Activated T-helper 1 cell treated with Interleukin-2 at 50 U/mL for 16 hours (primary cell): ENCODE measurements at places on chromosomes 4 and X.
A peak's percentile ranks its signal among the peaks of the same experiment; 100 is the strongest.

DNA sequence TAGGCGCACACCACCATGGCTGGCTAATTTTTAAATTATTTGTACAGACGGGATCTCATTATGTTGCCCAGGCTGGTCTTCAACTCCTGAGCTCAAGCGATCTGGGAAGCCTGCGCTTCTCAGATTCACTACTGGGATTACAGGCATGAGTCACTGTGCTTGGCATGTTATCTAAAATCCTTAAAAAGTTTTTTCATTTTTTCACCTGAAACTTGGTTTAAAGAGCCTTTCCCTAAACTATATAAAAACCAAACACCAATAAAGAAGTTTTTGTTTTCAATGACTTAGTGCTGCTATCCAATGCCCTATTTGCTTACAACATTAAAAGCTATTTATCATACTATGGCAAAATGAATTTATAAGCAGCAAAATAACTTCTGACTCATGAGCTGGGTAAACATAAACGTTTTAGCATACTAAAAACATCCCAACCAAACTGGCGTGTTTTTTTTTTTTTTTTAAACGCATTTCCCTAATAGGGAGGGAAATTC lies 127.8 kb downstream of the UBE2K start:
- DNase-seq, result no peak

GRCh38 chr4:93313197-93313596 lies 515.4 kb upstream of the ATOH1 start:
- DNase-seq, result no peak

- no peak for DNase-seq
These were observed 96.1 kb upstream of the MTM1 start for GRCh38 chrX:150472306-150472705.

GRCh38 chr4:51878431-51878830 lies 35.5 kb downstream of the DCUN1D4 start:
- no peak for DNase-seq

GRCh38 chr4:6290769-6291547 lies 21.3 kb downstream of the WFS1 start:
- DNase-seq, result no peak

GRCh38 chr4:170990989-170991589 lies 822.1 kb upstream of the GALNTL6 start:
- no peak for DNase-seq

DNA sequence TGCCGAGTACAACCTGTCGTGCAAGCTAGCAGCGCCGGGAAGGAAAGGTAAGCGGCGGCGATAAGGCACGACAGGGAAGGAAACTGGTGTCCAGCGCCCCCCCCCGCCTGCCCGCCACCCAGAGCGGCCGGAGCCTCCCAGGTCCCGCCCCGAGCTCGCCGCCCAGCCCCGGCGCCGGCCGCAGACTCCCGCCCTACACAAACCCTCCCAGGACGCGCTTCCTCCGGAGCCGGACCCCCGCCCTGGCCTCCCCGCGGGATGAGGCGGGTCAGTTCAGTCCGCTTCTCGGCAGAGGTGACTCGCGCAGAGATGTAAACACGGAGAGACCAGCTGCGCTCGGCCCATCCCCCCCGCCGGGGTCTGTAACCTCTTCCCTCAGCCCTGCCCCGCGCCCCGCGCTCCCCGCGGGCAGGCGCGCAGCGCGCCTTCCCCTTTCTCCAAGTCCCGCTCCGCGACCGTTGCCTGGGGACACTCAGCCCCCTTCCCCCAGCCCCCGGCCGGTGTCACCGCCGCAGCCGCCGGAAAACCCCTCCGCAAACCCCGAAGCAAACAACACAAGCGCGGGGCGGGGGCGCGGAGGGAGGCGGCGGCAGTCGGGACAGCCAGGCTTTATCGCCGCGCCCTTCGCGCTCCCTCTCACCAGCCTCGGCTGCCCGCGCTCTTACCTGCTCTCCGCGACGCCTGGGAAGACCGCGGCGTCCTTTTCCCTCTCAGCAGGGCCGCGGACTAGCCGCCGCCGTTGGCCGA lies 543 bp downstream of the ELF2 start:
- peak; percentile 54 for DNase-seq

- peak; percentile 43 for DNase-seq
These were observed 50.5 kb downstream of the RHOH start for GRCh38 chr4:40247350-40247749.

- DNase-seq, result no peak
These were observed 644.6 kb downstream of the IL1RAPL1 start for GRCh38 chrX:29231800-29232199.

GRCh38 chr4:1261107-1261928 lies 12.4 kb upstream of the CTBP1 start:
- no peak for DNase-seq

GRCh38 chr4:108171339-108172230 lies 2.9 kb upstream of the LEF1 start:
- peak; percentile 47 for DNase-seq

DNA sequence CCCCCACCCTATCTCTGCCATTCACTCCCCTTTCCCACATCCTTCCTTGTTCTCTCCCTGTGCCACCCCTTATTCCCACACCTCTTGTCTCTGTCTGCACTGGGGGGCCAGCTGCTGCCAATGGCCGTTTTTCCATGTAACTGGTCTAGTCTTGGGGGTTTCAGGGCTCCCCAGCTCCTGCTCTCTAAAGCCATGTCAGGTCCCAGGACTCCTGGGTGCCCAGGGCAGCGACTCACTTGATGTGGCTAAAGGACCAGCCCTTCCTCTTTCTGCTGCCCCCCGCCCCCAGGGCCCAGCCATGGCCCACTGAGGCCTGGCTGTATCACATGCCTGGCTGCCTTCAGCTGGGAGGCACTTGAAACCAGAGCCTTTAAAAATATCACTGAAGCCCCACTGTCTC lies 10.0 kb downstream of the NLGN3 start:
- DNase-seq, result no peak

DNA sequence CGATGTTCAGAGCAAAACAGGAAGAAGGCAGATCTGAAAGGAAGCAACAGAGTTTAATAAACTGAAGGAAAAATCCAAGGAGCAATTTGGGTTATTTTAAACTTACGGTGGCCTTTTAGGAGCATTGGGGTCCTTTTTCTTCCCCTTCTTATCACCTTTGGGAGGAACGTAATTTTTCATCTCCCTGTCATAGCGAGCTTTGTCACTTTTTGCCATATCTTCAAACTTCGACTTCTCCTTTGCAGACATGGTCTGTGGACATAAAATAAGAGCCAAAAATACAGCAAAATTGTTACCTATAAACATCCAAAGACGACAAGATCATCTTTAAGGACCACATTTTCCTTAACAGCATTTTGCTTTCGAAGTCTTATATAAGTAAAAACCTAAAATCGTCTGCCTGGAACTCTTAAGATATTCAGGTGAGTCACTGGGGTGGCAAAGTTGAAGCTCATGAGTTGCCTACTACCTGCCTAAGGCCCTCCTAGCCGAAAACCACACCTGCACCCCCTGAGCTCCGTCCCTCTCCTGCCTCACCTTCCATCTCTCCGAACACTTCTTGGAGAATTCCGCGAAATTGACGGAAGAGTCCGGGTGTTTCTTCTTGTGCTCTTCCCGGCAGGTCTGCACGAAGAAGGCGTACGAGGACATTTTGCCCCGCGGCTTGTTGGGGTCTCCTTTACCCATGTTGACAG lies 1.0 kb downstream of the HMGB2 start:
- DNase-seq, result peak; percentile 10

DNA sequence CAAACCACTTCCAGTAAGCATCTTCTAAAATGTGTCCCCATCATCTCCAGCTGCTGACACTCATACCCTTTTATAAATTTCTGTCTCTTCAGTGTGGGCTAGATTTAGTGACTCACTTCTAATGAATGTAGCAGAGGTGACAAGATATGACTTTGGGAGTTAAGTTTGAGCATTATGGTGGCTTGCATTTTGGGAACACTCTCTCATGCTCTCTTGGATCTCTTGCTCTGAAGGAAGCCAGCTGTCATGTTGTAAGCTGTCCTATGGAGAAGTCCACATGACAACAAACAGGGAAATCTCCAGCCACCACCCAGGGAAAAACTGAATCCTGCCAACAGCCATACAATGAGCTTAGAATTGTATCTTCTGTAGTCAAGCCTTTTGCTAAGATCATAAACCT lies 691.3 kb upstream of the PCDH7 start:
- no peak for DNase-seq

DNA sequence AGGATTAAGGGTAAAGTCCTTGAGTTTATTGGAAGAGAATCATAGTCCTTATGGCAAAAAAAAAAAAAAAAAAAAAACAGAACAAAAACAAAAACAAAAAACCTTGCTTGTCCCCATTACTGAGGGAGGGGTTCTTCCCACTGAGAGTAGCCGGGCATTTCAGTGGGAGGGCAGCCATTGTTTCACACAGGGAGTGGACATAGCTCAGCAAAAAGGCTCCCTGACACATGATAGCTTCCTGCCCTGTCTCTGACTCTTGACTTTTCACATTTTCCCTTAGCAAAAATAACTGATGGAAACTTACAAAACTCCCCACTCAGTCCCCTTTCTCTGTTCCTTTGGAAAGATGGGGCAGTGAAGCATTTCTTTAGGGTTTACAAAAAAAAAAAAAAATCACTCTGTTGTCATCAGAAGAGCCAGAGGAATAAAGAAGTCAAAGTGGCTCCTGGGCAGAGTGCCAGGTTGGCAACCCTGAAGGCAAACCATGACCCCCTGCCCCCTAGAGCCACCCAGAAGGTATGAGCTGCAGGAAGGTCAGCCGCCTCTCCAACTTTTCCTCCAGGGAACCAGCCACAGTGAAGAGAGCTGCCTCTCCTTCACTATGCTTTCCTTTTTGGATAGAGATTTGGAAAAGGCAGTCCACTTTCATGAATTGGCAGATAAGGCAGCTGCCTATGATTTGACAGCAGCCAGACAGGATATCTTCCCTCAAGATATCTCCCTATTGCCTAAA lies 170.6 kb downstream of the KDR start:
- DNase-seq, result no peak

DNA sequence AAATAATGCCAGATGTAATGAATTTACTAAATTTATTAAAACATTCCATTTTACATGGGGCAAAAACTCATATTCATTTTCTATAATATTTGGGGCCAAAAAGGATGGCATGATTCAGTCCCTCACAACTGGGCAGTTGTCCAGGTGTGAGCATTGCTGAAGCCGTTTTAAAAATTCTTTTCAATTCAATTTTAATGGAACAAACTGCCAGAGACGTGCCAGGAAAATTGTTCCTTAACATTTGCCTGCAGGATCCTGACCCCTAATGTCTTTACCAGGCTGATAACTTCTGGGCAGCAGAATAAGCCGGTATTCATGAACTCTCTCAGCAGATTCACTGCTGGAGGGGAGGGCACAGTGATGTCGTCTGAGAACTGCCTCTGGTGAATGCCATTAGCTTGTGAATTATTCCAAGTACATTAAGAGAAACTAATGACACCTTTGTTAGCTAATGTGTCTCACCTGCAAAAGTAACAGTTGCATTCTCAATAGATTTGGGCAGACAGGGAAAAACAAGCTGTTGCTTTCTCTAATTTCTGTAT lies 1445.1 kb upstream of the TENM3 start:
- no peak for DNase-seq

- DNase-seq, result no peak
These were observed 90.7 kb downstream of the NSUN7 start for GRCh38 chr4:40840255-40840984.

- no peak for DNase-seq
These were observed 349.4 kb downstream of the FAT4 start for GRCh38 chr4:125663896-125664767.

DNA sequence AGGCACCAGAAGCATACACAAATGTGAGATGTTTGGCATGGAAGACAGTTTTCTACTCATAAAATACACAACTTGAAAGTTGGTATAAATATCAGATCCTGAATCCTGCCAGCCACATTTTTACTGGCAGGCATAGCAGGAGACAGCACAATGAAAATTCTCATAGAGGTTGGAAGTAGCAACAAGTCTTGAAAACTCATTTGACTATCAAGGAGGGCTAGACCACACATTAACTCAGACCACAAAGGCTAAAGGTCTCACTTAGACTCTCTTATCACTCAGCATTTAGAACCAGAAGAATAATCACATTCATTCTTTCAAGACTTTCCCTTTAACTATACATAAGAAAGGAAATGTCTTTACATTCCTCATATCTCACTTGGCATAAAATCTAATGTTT lies 56.5 kb downstream of the SORBS2 start:
- DNase-seq, result no peak

GRCh38 chr4:151862766-151863165 lies 102.0 kb upstream of the GATB start:
- no peak for DNase-seq

DNA sequence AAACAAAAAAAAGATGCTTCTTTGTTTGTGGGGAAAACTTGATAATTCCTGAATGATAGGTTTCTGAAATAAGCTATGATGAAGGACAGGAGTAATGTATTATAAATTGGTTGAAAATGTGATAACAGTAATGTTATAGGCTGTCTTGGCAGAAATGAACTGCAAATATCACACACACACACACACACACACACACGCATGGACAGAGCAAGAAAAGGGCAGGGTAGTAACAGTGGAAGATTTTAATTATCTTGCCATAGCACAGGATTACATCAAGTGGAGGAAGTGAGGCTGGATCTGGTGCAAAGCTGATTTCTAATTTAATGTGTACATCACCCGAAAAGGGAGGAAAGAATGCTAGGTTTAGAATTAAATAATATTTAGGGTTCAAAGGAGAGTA lies 97.5 kb upstream of the CXXC4 start:
- DNase-seq, result no peak

DNA sequence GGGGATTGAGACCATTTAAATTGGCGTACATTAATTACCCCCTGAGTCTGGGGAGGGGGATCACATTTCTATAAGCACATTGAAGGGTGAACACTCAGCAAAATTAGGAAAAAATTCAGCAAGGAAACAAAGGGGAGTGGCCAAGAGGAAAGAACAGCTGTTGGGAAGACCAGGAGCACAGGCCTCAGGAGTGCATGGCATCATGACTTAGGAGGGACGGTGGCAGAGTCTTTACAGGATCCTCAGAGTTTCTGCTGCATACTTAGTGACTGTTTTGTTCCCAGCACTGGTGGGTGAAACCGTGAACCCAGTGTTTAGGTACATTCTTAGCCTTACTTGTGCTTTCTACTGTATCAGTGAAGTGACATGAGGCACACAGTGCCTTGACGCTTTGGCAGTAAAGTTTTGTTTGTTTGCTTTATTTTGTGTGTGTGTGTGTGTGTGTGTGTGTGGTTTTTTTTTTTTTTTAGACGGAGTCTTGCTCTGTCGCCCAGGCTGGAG lies 121.3 kb downstream of the CBR4 start:
- DNase-seq, result no peak

DNA sequence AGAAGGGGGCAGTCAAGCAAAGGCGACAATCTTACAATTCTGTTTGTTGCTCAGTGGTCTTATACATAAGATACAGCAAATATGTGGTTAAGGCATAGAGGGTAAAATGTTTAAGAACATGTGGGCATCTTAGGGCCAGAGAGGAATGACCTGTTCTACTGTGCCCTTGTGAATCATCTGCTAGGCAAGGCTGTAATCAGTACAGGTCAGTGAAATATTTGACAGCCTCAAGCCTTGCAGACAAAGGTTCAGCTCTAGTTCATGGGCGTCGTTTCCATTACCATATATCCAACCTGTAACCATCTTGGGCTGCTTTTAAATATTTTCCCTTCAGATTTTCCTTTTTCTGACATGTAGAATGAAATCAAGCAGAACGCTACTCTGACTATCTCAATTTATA lies 37.3 kb downstream of the AGA start:
- no peak for DNase-seq
